ENCODE measurements at places on chromosomes 4 and X. TPM values are rescaled to one million over a fixed set of nuclear protein-coding genes. Genes with fewer than 3 reads are reported as not detected.

POLA1 gene
- 6.7 TPM for total RNA-seq

SCML1 gene
- 6.6 TPM for total RNA-seq

ADAM29 gene
- not detected for total RNA-seq

ITIH6 gene
- total RNA-seq = not detected

PABPC4L gene
- total RNA-seq = under 0.01 TPM

IL1RAPL2 gene
- total RNA-seq = not detected

OCRL gene
- total RNA-seq = 17.2 TPM

CXorf49 gene
- total RNA-seq = not detected

MMRN1 gene
- total RNA-seq = not detected

DNA sequence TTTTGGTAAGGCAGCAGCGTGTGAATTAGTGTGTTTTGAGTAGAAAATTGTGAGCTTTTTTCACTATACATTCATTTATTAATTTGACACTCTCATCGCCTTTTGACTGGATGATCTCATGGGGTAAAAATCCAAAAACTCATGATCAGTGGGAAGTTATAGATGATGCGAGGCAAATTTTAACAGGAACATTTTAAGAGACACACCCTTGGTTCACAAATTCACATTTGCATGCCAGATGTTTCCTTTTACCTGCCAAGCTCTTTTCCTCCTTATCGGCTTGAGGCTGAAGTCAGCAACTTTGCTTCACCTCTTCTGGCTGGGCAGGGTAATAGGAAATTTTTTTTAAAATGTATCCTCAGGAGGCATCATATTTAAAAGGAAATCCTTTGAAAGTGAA, 318.0 kb upstream of the HS3ST1 start:
- no peak for DNase-seq

DNA sequence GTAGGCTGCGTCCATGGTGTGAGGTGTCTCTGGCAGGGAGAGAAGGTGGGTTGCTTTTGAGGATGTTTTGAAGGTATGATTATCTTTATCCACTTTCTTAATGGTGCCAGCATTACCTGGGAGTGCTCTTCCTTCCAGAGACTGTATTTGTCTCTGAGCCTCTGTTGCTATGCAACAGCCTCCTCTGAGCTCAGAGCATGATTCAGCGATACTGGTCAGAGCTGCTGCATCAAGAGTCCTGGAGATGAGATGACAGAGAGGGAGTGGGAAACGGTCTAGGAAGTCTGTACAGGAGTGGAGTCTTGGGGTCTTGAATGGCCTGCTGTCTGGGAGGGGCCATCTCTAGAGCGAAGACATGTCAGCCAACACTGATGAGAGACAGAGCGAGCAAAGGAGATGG, 104.4 kb upstream of the RAB40AL start:
- peak; percentile 85 for DNase-seq

- no peak for DNase-seq
These were observed 168.6 kb downstream of the MAML3 start for GRCh38 chr4:139985401-139985800.

DNA sequence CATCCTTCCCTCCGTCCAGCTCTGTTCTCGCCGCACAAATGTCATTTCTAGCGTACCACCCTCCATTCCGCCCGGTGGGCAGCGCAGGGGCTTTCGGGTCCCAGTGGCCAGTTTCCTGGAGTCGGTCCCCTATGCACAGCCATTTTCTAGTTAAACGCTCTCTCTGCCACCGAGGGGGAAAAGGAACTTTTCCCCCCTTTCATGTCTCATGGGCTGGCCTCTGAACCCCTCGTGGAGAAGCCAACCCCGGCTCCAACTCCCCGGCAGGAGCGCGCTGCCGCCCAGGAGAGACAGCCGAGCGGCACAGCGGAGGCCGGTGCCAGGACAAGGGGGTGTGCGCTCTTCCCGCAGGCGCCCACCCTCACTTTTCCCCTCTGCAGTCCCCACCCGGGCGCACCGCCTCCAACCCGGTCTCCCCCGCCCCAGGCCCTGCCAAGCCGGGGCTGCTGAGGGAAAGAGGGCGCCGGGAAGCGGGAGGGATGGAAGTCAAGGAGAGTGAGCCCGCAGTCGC, 662 bp downstream of the APBB2 start:
- peak; percentile 60 for DNase-seq

GRCh38 chr4:164378361-164378760, 375.6 kb upstream of the SMIM31 start:
- DNase-seq = no peak

DNA sequence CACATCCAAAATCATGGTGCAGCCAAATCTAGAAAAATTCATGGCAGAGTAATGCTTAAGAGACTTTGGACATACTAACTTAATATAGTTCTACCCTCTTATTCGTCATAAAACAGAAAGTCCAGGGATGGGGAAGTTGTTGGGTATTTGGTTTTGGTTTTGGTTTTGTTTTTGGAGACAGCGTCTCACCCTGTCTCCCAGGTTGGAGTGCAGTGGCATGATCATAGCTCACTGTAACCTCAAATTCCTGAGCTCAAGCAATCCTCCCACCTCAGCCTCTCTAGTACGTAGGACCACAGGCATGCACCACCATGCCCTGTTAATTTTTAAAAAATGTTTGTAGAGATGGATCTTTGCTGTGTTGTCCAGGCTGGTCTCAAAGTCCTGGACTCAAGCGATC, 271.8 kb upstream of the TENM3 start:
- DNase-seq = peak; percentile 14

GRCh38 chr4:187732524-187732923, 263.0 kb upstream of the ZFP42 start:
- DNase-seq = no peak

GRCh38 chr4:41880022-41880837, 55.0 kb upstream of the TMEM33 start:
- no peak for DNase-seq

DNA sequence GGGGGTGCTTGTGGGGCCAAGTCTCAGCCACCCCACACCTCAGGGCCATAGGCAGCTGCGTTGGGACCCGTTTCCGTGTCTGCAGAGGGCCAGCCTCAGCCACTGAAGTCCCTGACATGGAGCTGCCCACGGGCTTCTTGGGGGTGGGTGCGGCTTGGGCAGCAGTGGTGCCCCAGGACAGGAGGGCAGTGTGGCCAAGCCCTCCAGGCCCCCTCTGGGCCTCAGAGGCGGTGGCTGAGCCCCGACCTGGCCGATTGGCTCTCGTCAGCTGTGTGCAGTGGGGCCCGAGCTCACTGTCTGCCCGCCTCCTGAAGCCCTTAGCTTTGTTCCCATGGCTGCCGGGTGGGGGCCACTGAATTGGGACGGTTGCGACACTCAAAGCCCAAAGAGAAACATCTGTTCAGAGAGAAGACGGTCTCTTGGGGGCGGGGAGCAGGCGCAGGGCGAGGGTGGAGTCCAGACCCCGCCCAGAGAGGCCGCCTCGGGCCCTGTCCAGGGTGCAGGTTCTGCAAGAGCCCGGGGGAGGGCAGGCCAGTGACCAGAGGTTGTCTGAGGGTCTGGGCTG, 9.1 kb downstream of the FGFR3 start:
- DNase-seq = peak; percentile 76

DNA sequence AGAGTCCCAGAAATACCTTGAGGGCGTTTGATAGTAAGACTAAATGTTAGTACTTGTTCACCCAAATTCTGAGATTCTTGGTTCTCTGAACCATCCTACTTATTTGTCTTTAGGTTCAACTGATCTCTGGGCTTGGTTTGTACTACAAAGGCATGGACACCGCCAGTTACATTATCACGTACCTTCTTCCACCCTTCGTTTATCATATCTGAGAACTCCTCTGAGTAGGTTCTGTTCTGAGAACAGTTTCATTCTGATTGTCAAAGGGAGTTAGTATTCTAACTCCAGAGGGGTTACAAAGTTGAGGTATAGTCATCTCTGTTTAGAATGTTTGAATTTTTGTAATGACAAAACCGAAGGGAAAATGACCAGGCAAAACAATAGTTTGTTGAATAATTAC, 19.3 kb downstream of the ZFX start:
- no peak for DNase-seq

- DNase-seq = peak; percentile 90
These were observed 49.2 kb upstream of the DDX53 start for GRCh38 chrX:22950269-22951266.

GRCh38 chrX:43175434-43175833, 397.5 kb upstream of the PPP1R2C start:
- no peak for DNase-seq

- DNase-seq = peak; percentile 88
These were observed 170.1 kb downstream of the SHROOM3 start for GRCh38 chr4:76605099-76605563.

- no peak for DNase-seq
These were observed 27.3 kb upstream of the PHEX start for GRCh38 chrX:22004866-22005265.

Data from GM23248 (cell line).